Testis (tissue), 5 donors: ENCODE measurements at places on chromosomes 1 and 21.

DNA sequence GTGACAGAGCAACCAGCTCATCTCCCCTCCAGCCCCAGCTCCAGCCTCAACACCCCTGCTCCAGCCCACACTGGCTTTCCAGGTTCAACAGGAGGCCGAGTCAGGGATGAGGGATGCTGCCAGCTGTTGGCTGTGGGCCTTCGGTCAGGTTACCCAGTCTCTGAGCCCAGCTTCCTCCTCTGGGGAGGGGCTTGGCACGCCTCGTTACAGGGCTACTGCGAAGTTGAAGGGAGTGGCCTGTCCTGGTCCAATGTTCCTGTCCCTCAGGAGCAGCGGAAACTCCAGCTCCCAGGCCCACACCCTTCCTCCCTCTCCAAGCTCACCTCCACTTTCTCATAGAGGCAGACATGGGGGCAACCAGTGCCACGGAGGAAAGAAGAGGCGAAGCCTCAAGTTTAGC lies 15.1 kb upstream of the TAS1R2 start:
- no peak for DNase-seq

DNA sequence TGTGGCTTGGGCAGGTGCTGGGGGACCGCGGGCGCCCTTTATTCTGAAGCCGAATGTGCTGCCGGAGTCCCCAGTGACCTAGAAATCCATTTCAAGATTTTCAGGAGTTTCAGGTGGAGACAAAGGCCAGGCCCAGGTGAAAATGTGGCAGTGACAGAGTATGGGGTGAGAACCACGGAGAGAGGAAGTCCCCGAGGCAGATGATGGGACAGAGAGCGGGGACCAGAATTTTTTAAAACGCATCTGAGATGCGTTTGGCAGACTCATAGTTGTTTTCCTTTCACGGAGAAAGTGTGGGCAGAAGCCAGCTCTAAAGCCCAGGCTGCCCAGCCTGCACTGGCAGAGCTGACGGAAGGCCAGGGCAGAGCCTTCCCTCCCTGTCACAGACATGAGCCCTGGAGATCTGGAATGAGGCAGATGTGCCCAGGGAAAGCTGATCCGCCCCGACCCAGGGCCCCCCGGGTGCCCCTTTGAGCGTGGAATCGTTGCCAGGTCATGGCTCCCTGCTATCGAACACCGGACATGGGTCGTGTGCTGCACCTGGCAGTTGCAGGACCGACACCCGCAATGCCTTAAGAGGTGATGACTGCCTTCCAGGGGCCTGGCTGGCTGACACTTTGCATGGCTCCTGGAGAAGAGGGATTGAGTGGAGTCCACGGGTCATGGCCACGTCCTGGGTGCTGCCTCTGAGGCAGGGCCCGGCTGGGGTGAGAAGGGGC lies 6.5 kb upstream of the SLX9 start:
- no peak for DNase-seq

- no peak for DNase-seq
Measured at GRCh38 chr1:53580009-53580400, 120.8 kb downstream of the DMRTB1 start.

GRCh38 chr1:187408212-187409004 lies 579.7 kb downstream of the PLA2G4A start:
- no peak for DNase-seq

GRCh38 chr1:36034692-36035091 lies 49.2 kb upstream of the TEKT2 start:
- DNase-seq = no peak

- no peak for DNase-seq
Measured at GRCh38 chr1:2150801-2151200, 43.8 kb downstream of the FAAP20 start.

GRCh38 chr1:227911376-227911775 lies 36.4 kb downstream of the WNT9A start:
- DNase-seq = no peak

DNA sequence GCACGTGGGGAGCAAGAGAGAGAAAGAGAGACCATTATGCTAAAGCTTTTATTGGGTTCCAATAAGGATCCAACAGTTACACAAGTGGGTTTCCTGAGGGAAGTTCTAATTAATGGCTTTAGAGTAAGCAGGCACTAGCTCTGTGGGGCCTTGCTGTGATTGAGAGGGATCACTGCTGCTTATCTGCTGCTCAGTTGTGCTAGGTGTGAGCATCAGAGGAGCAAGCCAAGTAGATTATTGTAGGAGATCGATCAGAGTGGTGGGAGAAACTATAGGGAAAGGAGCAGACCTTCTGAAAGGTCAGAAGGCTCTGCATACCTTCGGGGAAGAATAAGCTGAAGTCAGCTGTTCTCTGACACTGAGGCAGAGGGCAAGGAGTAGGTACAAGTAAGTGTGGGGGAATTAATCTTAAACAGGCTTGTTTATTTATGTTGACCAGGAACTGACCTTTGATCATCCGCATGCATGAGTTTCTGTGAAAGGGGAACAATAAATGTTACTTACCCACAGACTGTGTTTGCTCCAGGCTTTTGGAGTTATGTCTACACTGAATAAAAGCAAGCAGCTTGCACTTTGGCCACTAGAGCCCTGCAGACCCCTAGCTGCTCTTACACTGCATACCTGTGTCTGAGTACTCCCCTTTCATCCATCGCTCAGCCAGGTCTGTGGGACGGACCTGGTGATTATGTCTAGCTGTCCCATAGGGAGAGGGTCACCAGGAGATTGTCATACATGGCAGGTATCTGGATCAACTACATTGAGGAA lies 89.7 kb downstream of the TNNI3K start:
- DNase-seq = no peak

DNA sequence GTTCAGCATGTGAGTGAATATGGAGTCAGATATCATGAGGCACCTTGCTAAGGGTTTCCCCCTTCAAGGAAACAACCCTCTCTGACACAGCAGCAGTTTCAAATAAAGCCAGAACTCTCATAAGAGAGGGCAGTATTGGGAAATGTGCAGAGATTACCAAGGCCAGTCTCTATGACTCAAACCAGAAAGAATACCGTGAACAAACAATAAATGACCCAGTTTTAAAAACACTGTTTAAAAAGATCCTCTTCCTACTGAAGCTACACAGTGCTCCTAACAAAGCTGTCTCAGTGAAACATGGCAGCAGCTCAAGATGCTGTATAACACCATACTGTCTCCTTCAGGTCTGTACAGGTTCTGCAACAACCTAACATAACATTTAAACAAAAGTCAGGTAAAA lies 102.6 kb downstream of the KIAA0319L start:
- DNase-seq = no peak

DNA sequence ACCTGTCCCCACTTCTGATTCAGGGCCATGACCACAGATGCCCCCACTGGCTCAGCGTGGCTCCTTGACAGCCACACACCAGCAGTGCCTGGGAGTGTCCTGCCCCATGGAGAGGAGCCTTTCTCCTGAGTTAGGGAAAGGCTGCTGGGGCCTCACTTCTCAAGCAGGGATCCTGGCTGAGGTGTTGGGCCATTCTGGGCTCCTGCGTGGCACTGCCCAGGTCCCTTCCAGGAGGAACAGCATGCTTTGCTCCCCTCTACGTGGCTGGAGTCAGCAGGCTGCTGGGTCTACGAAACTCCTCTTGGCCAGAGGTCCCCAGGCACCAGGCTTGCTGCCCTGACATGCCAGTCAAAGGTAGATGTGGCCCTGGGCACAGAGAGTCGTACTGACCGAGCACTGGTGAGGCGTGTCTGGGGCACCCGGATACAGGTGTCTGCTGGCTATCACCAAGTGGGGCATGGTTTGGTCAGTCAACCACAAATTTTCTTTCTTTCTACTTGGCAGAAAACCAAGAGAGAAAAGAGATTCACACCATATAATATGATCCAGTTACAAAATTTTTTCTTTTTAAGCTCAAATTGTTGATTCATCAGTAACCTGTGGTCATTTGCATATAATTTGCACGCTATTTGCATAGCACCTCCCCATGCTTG lies 4.1 kb downstream of the ADORA1 start:
- DNase-seq = no peak

DNA sequence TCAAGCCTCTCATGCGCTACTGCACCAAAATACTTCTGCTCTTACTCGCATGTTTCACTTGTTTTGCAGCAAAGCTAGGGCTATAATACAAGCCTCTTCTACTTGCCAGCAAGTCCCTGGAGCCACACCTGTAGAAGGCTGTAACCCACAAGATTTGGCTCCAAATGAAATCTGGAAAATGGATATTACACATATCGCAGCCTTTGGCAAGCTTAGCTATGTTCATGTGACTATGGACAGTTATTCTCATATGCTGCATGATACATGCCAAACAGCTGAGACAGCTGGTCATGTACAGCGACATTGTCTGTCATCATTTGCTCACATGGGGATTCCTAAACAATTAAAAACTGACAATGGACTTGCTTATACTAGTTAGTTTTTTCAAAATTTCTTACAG lies 270.3 kb downstream of the COL11A1 start:
- DNase-seq = no peak

- DNase-seq = no peak
Measured at GRCh38 chr1:118116909-118117308, 68.1 kb downstream of the SPAG17 start.
